ENCODE measurements at places on chromosomes 5 and 9. TPM values are rescaled to one million over a fixed set of nuclear protein-coding genes. Genes with fewer than 3 reads are reported as not detected.

Gene SLC4A9
- not detected for total RNA-seq

Gene PCDHA10
- 0.38 TPM for total RNA-seq

DNA sequence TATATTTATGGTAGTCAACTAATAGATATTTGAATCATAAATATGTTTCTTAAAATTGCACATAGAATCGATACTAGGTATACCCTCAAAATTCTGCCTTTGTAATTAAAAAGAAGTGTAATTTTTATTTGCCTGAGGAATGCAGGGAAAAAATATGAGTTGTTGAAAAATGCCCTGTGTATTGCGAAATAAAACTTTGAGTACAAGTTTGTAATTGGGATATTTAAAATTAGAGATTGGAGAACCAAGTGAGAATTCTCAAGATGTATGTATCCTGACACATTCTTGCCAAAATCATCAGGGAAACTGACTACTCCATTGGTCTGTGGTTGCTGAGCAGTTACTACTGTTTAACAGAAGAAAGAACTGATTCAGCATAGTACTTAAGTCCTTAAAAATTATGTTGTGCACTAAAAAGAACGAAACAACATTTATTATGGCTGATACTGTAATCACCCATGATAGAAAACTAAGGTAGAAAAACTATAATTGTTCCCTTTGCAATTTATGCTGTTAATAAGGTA lies 36.0 kb downstream of the ST8SIA4 start:
- DNase-seq: no peak

Gene F12
- total RNA-seq: 1.7 TPM

DNA sequence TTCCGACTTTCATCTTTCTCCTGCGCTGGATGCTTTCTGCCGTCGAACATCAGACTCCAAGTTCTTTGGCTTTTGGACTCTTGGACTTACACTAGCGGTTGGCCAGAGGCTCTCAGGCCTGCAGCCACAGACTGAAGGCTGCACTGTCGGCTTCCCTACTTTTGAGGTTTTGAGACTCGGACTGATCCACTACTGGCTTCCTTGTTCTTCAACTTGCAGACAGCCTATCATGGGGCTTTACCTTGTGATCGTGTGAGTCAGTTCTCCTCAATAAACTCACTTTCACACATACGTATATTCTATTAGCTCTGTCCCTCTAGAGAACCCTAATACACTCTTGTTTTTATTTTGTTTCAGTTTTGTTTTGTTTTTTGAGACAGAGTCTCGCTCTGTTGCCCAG lies 10.3 kb downstream of the FKBP15 start:
- DNase-seq: no peak
